Stimulated activated CD8-positive, alpha-beta memory T cell treated with anti-CD3 and anti-CD28 coated beads, Interleukin-4, amount 100 ng/mL, for 1 hour (primary cell): ENCODE measurements at places on chromosomes 7 and 10.

DNA sequence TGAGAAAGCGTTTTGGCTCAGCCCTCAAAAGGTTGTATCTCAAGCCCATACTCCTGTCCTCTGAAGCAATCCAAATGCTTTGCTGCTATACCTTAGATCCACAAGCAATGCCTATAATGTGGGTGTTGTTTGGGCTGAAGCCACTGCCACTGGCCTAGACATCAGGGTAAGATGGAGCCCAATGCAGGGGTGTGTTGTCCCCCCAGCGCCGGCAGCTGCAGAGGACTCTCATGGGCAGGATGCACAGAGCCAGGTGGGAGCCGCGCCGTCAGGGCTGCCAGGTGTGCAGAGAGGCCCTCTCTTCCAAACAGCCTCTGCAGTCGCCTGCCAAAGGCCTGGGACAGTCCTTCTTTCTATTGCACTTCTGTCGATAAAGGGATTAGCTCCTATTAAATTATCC lies 205.2 kb upstream of the SHH start:
- DNase-seq = no peak

DNA sequence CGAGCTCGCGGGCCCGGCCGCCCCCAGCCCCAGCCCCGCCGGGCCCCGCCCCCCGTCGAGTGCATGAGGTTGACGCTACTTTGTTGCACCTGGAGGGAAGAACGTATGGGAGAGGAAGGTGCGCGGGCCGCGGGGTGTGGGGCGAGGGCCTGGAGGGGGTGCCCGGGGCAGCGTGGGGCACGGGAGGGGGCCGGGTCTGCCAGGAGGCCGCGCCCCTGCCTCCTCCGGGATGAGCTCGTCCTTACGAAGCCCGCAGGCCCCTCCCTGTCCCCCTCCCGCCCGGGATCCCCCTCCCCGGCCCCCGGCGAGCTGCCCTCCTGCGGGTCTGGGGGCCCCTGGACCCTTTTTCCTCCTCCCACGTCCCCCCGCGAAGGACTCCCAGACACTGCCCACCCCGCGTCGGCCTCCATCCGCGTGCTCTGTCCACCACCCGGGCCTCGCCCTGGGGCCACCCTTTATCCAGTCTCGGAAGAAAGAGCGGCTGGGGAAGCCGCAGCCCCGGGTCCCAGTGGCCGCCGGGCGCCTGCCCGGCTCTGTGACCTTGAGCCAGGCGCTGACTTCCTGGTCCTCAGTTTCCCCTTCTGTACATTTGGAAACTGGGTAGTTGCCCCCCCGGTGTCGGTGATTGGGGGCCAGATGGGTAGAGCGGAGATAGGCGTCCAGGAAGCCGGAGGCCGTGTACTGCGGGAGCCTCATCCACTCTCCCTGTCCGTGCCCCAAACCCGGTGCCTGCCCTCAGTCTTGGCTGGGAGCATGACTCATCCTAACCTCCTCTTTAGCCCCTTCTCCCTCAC lies 521 bp downstream of the LIMK1 start:
- no peak for DNase-seq

DNA sequence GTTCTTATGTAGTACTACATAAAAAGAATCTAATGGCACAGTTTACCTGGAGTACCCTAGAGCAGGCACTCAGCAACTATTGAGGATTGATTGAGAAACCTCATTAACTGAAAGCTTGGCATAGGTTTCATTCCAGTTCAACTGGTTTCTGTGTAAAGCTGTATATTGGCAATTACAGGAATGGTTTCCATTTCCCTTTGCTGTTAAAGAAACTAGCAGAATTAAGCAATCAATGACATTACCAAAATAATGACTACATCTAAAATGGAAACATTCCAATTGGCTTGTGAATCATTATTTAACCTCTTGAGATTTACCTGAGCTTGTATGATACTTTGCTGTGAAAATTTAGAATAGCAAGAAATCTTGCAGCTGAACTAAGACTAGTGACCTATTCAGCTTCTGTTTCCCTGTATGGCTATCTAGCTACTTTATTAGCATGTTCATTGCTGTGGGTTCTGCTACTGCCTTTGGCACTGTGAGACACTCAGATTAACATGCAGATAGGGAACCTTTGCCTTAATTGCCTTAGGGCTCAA lies 33.5 kb upstream of the CADPS2 start:
- no peak for DNase-seq

DNA sequence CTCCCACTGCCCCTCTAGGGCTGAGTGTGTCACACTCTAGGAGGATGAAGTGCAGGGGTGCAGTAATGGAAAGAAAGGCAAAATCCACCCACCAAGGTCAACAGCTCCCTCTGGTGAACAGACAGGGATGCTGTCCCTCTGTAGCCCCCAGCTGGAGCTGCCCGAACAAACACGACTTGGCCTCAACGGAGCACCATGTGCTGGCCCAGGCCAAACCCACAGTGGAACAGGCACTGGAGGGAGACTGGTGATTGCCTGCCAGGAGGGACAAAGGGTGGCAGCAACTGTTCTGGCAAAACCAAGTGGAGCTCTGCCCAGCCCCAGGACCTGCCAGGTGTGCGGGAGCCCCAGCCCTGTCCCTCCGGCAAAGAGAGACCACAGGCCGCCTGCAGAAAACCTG lies 20.7 kb downstream of the PDIA4 start:
- no peak for DNase-seq

- DNase-seq = no peak
Measured at GRCh38 chr10:119657725-119658124, 6.5 kb downstream of the BAG3 start.

- no peak for DNase-seq
Measured at GRCh38 chr7:24971333-24972165, 8.4 kb downstream of the OSBPL3 start.

GRCh38 chr10:23326544-23327307 lies 17.9 kb downstream of the C10orf67 start:
- no peak for DNase-seq

GRCh38 chr10:110507346-110507745 lies 9.6 kb downstream of the DUSP5 start:
- no peak for DNase-seq

DNA sequence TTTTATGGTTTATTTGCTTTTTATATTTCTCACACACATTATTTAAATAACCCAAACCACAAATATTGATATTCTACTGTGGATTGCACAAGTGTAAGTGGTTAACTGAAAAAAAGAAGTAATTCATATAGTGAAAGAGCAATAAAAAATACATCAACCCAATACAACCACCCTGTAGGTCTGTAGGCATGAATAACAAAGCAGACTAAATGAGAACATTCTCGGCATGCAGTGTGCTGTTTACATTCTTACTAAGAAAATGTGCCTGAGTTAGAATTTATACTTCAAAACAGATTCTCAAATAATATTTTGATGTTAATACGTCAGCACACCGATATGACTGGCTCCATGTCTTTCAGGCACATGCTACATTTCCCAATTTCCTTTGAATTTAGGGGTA lies 660.8 kb downstream of the MAGI2 start:
- no peak for DNase-seq

GRCh38 chr7:114554781-114555537 lies 140.3 kb downstream of the FOXP2 start:
- DNase-seq = no peak

DNA sequence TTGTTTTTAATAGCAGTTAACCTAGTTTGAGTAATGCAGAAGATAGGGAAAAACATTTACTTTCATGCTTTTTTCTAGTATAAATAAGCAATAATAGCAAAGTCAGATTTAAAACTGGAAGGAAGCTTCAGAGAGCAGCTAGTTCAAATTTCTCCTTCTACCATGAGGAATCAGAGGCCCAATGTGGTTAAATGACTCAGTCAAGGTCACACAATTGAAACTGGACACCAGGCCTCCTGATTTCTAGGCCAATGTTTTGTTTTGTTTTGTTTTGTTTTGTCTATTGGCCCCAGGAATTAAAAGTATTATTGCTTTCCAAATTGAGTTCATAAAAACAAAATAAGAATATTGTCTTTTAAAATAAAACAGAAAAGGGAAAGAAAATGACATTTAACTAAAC lies 122.3 kb downstream of the TRIL start:
- DNase-seq = no peak

DNA sequence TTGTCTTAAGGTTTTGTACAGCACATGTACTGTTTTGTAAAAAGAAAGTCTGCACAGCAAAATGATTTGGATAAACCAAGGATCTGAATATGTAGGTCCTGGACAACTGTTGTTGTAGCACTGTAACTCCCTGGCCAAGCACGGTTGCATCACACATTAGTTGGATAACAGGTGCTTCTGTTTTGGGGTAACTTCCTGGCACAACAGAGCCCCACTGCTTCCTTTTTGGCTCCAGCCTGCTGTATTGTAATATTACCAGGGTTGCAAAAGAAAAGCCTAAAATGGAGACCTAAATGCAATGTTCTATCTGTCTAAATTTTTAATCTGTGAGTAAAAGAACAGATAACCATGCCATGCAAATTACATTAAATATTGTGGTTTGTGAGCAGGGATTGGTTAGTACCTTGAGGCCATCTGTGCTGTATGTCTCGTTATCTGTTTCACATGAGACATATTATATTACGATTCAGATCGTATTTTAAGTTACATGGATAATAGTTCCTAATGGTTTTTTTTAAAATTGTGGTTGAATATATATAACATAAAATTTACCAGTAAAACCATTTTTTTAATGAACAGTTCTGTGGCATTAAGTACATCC lies 27.5 kb upstream of the WAC start:
- DNase-seq = no peak

- no peak for DNase-seq
Measured at GRCh38 chr10:47311193-47311931, 10.9 kb upstream of the GDF2 start.

DNA sequence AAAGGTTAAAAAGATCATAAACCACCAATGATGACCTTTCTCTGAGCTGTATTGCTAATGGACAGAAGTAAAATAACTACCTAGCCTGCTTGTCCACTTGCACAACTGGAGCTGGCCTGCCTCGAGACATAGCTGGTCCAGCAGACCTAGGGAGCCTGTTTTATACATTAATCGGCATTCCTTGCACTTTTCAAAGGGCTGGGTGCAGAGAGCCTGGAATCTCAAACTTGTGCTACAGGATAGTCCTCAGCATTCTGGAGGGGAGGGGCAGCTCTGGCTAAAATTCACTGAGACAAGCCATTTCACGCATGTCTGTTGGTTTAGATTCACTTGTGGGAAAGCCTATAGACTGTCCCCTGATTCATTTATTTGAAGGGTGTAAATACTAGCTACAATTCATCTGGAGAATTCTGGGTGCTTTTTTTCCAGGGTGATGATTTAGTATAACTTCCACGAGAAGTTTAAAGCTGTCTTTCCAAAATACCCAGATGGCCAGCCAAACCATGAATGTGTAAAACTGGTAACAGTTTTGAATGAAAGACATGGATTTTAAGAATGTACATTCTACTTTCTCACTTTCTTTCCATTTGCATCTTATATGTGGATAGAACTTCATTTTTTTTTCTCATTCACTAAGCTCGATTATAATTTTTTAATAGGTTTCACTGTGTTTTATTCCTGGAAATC lies 389.4 kb downstream of the KCNMA1 start:
- DNase-seq = no peak

DNA sequence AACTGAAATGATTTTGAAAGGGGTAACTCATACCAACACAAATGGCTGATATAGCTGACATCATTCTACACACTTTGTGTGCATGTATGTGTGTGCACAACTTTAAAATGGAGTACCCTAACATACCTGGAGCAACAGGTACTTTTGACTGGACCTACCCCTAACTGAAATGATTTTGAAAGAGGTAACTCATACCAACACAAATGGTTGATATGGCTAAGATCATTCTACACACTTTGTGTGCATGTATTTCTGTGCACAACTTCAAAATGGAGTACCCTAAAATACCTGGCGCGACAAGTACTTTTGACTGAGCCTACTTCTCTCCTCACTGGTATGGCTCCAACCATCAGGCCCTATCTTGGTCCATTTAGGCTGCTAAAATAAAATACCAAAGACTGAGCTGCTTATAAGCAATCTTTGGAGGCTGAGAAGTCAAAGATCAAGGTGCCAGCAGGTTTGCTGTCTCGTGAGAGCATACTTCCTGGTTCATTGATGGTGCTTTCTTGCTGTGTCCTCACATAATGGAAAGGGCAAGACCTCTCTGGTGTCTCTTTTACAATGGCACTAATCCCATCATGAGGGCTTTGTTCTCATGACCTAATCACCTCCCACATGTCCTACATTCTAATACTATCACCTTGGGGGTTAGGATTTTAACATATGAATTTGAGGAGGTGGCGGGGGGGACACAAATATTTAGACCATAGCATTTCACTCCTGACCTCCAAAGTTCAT lies 173.3 kb downstream of the CFTR start:
- no peak for DNase-seq

GRCh38 chr7:113128031-113128430 lies 9.7 kb upstream of the SMIM30 start:
- DNase-seq = no peak

GRCh38 chr10:31345886-31346285 lies 26.9 kb downstream of the ZEB1 start:
- DNase-seq = no peak

GRCh38 chr10:25080880-25081581 lies 64.6 kb downstream of the THNSL1 start:
- peak; percentile 33 for DNase-seq

DNA sequence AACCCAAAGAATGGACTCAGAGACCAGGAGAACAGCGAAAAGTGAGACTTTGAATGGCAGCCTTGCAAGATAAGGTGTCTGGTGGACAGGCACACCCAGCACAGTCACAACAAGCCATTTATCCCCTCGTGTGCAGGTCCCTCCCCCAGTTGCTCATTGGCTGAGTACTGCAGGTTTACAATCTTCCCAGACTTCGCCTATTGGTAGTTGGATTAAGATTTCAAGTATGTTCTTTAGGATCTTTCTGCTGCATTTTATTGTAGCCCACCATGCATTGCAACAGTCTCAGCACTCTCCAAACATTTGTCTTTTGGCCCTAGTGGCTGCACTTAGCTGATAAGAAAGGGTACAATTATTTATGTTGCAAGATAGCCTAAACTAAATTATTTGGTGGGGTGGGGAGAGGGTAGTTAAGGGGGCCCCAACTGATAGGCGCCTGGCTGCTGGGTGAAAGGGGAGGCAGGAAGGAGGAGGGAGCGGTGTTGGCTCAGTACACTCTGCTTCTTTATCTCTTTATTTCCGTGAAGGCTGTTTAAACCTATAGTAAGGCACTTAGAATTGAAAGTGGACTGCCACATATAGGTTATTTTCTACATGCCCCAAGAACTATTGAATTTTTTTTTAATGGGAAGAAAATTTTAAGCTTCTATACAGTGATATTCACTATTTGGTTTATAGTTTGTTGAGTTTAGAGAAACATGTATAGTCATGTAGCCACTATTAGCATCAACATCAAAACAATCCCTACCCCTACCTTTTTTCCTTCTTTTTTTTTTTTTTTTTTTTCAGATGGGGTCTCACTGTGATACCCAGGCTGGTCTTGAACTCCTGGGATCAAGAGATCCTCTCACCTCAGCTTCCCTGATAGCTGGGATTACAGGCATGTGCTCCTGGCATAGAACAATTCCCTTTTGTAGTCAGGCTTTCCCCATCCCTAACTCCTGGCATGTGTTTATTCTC lies 54.2 kb downstream of the GUSB start:
- no peak for DNase-seq
